ENCODE measurements at places on chromosomes 7 and 10.

- DNase-seq: no peak
Measured at GRCh38 chr7:148868378-148868674, 15.8 kb downstream of the EZH2 start.

- no peak for DNase-seq
Measured at GRCh38 chr7:131607291-131608115, 51.1 kb upstream of the PODXL start.

DNA sequence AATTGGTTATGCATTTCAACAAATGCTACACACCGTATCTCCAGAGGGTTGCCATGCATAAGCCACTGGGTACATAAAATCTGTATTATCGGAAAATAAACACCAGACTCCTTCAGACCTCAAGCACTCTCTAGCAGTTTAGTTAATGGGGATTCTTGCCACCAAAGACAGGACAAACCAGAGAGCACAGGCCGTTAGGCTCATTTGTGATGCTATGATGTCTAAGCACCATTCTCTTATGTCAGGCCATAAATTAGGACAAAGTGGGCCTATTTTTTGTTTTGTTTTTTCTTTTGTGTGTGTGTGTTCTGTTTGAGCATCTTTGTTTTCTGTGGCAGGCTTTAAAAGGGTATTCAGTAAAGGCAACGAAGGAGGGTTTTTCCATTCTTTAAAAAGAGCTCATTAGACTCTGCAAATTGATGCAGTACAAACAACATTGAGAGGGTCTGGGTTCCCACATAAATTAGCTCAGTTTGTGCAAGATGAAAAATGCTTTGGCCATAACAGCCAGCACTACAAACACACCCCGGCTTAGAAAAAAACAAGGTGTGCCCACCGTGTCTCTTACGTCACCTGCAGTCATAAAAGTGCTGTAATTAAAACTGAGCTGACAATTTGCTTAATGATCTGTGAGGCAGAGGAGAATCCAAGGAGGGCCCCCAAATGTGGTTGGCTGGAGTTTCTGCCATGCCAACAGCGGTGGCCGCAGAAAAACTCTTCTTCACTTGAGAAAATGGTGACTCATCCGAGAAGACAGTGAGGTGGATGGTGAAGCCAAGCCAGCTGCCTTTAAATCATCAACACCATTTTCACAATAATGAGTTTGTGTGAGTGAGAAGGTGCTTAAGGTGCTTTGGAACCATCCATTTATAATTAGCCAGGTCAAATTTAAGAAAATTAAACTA lies 297.9 kb downstream of the GATA3 start:
- DNase-seq: no peak

DNA sequence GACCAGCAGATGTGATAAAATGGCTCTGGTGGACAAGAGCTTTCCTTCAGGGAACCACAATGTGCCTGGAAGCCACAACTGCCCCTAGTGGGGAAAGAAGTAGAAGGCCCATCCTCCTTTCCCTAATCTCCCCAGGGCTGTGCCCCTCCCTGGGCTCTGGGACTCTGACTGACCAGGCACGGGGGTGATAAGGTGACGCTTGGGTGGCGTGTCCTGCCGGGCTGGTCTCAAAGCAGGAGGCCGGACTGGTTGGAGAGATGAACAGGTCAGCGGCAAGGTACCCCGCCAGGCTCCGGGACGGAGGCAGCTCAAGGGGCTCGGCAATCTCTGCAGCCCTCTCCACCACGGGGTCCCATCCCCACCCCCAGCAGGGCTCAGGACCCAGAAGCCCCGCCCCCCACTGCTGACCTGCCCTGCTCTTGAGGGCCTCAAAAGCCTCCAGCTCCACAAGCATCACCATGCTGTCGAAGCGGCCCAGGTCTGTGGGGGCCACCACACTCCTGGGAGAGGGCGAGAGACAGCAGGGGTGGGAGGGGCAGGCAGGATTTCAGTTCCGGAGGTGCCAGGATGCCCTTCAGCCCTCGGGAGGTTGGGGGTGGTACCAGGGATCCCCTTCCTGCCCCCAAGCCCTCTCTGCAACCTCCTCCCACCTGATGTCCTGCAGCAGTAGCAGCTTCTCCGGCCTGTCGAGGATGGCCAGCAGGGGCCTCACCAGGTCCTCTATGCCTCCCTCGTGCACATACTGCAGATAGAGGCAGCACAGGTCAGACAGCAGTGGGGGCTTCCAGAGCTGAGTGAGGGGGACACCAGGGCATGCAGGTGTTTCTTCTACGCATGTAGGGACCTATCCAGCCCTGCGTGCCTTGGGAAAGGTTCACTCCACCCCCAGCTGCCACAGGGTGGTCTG lies 12.2 kb downstream of the LZTS2 start:
- DNase-seq: no peak
